ENCODE measurements at places on chromosomes 2 and 18.

DNA sequence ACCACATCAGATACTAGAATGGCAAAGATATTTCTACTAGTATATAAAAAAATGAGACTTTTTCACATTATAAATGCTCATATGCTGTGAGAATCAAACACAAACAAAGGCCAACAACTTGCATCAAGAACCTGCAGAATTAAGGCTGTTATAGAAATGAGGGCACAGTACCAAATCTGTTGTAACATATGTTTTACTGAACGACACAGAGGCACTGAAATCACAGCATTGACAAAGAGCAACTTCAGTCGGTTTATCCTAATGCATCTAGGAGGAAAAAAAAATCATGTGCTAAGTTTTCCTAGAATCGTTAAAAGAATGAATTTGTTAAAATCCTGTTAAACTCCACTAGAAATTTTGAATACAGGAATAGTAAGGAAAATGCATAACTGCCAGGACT, 617.4 kb upstream of the NETO1 start:
- no peak for DNase-seq

DNA sequence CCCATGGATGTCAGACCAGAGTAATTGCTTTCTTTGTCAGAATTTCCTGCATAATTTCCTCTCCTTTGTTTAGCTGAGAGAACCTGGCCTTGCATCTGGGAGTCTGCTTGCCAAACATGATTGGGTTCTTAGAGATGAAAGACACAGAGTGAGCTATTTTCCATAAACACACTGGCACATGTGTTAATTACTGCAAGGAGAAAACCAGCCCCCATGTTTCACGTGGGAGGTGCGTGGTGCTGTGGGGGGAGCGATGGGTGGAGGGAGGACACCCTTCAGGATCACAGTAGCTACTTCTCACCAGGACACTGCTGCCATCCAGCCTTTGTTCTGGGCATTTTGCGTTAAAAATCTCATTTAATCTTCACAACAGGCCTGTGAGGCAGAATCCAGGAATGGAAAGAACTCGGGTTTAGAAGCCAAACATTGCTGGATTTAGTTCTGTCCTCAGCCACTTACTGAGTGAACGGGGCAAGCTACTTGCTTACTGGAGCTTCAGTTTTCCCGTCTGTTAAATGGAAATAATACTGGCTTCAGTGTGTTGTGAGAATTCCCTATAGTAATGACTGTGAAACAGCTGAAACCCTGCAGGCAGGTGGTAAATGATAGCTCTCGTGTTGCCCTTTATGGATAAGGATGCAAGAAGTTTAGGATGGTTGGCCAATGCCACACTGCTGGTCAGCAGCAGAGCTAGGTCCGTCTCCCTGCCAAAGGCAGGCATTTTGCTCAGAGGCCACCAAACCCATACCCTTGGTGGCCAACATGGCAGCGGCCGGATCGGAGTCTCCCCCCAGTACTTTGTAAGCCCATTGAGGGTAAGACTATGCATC, 100.1 kb upstream of the ASAP2 start:
- DNase-seq = no peak

DNA sequence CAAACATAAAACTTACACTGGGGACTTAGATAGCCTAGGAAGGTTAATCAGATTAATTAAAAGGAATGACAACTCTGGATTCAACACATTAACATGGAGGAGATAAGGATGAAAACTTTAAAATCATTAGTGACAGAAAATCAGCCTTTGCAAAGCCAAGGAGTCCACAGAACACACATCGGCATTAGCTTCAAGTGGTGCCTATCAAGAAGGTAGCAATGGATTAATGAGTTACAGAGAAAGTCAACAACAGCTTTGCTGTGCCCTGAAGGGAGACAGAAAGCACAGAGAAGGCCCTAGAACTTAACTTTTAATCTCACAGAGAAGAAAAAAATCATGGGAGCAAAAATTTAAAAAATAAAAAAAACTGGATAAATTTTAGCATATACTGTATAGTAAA, 88.6 kb downstream of the KCNH7 start:
- DNase-seq = no peak

DNA sequence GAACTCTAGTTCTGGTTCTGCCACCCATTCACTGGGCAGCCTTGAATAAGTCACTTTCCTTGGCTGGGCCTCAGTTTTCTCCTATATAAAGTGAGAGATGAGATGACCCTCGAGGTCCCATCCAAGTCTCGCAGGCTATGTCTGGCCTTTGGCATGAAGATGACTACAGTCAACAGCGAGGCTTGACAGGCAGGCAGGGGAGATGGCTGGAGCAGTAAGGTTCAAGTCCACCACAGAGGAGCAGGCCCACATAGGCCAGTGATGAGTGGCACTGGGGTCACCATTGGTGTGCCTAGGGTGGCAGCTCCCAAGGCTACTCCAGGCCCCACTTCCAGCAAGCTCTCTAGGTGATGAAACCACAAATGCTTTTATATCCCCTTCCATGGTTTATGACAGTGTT, 161.4 kb downstream of the ZFP36L2 start:
- no peak for DNase-seq

DNA sequence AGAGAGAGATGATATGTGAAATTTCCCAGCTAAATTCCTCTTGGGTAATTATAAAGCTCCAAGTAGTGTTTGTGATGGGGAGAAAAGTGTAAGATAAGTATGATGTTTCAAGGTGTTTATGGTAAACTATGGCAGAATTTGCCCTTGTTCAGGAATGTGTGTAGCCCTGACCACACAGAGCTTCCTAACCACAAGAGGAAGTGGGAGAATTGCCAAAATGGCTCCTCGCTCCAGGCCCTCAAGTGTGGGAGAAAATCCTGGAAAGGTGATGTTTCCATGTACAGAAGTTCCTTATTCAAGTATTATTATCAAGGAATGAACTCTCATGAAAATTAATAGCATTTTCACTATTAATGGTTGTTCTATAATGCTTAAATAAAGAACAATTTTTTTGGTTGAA, 878.3 kb downstream of the TDRD15 start:
- DNase-seq = no peak

DNA sequence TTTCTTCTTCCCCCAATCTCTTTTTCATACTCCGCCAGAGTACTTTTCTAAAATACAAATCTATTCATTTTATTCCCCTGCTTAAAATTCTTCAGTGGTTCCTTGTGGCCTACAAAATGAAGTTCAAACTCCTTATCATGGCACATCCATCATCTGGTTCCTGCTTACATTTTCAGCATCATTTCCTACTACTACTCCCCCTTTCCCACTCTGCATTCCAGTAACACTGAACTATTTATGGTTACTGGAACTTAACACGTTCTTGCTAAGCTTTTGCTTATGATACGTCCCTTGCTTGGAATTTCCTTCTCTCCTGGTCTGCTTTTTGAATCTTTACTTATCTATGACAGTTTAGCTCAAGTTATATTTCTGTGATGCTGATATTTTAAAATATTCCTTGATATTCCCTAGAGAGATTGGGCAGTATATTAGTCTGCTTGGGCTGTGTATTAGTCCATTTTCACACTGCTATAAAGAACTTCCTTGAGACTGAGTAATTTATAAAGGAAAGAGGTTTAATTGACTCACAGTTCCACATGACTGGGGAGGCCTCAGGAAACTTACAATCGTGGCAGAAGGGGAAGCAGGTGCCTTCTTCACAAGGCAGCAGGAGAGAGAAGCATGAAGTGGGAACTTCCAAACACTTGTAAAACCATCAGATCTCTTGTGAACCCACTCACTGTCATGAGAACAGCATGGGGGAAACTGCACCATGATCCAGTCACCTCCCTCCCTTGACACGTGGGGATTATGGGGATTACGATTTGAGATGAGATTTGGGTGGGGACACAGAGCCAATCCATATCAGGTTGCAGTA, 53.2 kb downstream of the BMPR2 start:
- no peak for DNase-seq

DNA sequence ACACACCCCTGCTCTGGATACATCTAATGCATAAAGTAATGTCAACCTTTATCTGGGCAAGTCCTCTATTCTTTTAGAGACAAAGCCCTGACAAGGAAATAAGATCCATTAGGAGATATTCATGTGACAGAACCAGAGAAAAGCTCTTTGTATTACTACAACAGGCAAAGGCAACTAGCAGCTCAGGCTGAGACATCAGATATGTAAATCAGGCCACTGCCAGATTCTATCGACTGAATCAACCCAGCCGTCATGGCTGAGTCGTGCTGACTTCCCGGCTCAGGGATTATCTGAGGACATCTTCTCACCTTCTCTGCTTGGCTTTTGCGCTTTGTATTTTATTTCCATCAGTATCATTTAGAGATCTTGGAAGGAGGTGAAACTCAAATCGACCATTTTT, 294.5 kb downstream of the PLCL1 start:
- no peak for DNase-seq

- DNase-seq = no peak
Observed at GRCh38 chr2:60844105-60844504, 37.3 kb upstream of the REL start.

- DNase-seq = no peak
Observed at GRCh38 chr2:162153608-162154224, 1.7 kb upstream of the GCG start.

GRCh38 chr2:181684454-181685149, 4.3 kb upstream of the NEUROD1 start:
- DNase-seq = no peak

- DNase-seq = no peak
Observed at GRCh38 chr2:149561309-149561926, 26.2 kb downstream of the MMADHC start.

- no peak for DNase-seq
Observed at GRCh38 chr2:43001055-43001378, 208.6 kb upstream of the HAAO start.

DNA sequence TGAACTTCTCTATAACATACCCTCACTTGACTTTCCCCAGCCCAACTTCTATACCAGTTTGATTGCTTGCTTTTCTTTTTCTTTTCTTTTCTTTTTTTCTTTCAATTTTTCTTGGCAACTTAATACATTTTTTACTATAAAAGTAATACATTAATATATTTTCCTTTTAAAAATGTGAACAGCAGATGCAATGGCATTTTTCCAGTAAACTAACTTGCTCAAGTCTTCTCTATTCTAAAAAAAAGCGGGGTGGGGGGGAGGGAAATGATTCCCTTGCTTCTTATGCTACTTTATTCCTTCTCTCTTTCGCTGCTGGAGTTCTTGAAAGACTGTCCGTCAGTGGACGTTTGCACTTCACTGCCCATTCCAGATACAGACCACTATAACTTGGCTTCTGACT, 70.5 kb downstream of the RBMS1 start:
- DNase-seq = no peak

GRCh38 chr2:145572238-145572637, 1052.3 kb upstream of the ZEB2 start:
- no peak for DNase-seq

DNA sequence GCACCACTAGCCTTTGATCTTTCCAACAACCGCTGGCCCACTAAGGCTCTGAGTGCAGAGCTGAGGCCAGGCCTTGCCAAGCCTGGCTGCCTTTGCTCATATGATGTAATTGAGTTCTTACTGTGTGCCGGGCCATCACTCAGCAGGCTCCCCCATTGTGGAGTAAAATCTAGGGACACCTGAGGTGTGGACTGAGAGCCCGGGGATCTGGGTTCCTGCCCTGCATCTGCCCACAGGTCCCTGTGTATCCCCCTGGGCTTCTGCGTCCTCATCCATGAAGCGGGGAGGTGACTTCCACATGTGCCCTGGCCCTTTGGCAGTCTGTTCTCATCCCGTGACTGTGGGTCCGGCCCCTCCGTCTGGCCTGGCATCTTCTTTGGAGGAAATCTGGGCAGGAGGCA, 33.8 kb downstream of the GREB1 start:
- no peak for DNase-seq

DNA sequence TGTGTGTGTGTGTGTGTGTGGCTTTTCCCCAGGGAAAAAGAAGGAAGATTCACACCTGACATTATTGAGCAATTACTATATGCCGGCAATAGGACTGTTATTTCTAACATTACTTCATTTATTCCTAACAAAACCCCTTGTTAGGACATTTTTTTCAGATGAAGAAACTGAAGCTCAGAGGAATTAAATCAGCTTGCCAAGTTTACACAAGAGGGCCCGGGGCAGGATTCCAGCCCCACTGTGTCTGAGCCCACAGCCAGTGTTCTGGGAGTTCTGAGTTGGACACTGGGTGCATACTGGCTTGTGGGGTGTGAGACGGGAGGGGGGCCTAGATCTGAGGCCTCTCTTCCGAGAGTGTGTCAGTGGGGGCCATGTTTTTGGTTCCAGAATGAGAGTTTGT, 9.9 kb downstream of the TOGARAM2 start:
- DNase-seq = no peak

DNA sequence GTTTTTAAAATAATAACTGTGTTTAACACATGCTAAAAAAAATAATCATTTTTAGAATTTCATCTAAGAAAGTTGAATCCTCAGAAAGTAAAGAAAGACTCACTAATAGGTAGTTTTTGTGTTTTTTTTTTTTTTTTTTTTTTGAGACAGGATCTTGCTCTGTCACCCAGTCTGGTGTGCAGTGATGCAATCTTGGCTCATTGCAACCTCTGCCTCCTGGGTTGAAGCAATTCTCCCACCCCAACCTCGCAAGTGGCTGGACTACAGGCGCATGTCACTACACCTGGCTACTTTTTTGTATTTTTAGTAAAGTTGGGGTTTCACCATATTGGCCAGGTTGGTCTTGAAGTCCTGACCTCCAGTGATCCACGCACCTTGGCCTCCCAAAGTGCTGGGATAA, 7.1 kb downstream of the CKAP2L start:
- no peak for DNase-seq

- DNase-seq = peak; percentile 45
Observed at GRCh38 chr2:241561832-241562231, 3.3 kb downstream of the BOK start.

GRCh38 chr2:161857920-161858319, 216.1 kb downstream of the DPP4 start:
- DNase-seq = no peak

DNA sequence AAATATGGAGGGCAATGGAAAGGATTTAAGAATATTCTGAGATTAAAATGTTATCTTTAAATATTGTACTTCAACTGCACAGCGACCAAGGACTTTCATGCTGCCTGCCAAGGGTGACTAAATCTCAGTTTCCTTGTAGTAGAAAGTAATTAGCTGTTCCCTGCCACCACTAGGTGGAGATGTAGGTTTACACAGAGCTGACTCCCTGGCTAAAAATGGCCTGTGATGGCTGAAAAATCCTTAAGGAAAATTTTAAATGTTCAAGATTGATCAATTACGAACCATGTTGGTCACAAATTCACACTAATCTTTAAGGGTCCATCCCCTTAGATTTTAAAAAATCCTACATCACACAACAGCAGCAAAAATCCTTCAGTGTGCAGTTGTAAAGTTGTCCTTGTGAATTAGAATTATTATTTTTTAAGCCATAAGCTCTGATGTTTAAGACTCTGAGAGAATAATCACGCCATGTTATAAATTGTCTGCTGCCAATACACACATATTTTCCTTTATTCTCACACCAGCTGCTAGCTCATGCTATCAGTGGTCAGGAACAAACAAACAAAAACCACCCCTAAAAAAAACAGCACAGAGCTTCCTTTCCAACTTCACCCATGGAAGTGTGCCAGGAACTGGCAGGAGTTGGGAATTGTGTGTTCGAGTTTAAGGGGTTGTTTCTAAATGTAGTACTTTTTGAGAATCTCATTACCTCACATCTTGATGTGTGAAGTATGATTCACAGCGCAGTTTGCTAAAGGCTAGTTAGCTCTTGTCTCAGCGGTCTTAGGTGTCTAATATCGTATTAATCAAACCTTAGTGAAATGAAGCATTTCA, 399.8 kb downstream of the TMEM182 start:
- DNase-seq = peak; percentile 28

Measured in LNCaP clone FGC (cell line).